ENCODE measurements at places on chromosomes 6 and 20.

- DNase-seq: no peak
Observed at GRCh38 chr6:5540370-5540769, 279.1 kb downstream of the FARS2 start.

- no peak for DNase-seq
Observed at GRCh38 chr6:88268508-88268907, 102.4 kb upstream of the CNR1 start.

DNA sequence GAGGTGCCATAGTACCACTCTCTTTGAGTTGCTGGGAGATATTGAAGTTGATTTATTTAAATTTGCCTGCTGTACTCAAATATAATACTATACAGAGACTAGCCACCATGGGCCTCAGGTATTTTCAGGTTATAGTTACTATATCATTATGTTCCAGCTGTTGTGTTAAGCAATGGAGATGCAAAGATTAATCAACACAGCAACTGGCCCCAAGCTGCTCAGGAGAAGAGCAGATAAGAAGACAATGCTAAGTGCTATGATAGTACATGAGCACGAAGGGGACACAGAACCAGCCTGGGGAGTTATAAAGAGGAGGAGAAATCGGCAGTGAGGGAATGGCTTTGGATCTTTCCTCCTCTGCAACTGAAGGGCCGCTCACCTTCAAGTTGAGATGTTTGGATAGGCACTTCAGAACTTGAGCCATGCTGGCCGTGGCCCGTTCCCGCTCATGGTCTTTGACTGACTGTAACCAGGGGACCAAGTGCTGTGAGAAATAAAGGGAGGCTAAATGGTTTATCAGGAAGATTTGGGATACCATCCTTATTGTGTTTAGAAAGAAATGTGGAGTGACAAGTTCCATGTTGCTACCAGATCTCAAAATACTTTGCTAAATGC, 24.3 kb upstream of the RPN2 start:
- no peak for DNase-seq

DNA sequence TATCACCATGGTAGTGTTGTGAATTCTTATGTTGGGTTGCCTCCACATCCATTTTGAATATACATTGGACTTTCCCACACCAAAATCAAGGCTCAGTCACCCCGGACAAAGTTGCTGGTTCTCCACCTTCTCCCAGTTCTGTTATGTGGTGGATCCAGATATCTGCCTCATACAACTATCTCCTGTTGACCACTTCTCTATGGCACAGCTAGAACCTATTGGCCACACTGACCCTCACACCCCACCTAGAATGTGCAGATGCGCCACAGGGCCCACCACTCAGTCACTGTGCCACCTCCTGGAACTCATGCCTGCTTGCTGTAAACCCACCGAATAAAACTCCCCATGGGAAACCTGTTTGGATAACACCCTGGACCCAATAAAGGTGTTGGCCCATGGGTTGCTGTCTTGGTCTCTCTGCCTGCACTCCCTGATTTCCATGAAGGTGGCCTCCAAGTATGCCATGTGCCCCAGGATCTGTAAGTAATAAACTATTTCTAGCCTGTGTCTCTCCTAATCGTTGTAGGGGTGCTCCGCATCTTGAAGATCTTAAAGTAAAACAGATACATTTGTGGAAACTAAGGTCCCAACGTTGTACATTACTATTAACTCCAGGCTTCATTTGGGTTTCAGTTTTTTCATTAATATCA, 7.2 kb upstream of the NQO2 start:
- no peak for DNase-seq

GRCh38 chr6:24796616-24797290, 2.0 kb downstream of the ARMH2 start:
- DNase-seq: no peak

DNA sequence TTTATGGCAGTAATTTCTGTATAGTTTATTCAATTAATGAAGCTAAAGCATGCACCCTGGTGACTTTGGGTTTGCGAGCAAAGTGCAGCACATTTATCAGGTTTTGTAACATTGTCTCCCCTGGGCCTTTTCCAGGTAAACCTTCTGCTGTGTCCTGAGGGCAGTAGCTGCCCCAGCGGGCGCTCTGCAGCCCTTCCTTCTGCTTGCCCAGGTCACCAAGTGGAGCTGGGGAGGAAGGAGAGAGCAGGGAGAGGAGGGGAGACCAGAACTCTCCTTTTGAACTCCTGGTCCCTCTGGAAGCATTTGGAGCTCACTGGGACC, 145.6 kb downstream of the DLL1 start:
- no peak for DNase-seq

DNA sequence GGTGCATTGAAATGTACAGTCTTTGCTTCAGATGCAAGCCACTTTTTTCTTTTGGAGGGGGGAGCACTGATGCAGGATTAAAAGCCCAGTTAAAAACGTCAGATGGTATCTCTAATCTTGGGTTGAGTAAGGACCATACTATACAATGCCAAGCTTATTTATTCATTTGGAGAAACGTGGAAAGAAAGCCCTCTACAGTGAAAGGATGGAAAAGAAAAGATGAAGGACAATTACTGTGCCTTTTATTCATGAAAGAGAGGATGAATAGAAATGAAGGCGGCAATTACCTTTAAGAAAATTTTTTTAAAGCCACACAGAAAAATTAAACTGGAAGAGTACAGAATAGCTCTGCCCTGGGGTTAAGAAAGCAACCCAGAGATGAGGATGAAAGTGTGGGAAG, 2.7 kb downstream of the B3GAT2 start:
- DNase-seq: no peak

DNA sequence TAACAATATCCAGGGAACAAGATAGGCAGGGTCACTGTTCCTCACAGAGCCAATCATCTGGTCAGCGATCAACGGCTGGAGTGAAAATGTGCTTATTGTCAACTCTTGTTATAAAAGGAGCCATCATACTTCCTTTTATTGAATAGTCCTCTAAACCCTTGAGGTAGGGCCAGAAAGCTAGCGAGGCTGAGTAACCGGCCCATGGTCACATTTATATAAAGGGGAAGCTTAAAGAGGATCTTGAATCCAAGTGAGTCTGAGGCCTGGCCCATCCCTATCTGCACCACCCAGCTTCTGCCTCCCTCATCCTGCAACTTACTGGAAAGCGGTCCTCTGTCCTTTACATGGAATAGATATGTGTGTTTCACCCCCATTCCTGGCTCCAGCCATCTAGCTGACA, 9.5 kb downstream of the PHACTR3 start:
- no peak for DNase-seq

DNA sequence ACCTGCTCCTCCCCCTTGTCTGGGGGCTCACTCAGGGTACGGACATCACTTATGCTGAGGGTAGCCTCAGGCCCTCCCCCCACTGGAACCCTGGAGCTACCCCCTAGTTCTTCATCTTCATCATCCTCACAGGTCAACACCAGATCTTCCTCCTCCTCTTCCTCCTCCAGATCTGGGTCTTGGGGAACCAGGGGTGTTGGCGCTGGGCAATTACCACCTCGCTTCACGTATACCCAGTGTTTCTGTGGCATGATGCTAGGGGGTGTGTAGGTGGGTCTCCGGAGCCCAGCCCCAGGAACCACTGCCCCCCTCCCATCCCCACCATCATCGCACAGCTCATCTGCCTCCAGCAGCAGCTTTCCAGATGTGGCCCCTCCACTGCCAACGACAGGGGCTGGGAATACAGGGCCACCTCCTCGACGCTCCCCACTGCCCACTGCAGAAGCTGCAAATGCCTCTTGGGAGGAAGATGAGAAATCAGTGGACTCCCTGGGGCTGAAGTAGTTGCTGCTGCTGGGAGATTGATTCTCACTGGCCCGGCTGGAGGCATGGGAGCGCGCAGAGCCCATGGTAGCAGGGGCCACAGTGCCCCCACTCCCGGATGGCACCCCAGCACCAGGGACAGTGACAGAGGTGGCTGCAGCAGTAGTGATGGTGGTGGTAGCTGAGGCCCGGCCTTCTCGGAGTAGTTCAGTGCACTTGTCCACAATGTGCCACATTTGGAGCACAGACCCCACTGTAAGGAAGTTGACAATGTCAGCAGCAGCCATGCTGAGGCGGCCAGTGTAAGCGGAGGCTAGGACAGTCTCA, 1.5 kb downstream of the ZBTB22 start:
- DNase-seq: peak; percentile 19

- DNase-seq: no peak
Observed at GRCh38 chr6:34386316-34387137, 5.9 kb downstream of the NUDT3 start.

DNA sequence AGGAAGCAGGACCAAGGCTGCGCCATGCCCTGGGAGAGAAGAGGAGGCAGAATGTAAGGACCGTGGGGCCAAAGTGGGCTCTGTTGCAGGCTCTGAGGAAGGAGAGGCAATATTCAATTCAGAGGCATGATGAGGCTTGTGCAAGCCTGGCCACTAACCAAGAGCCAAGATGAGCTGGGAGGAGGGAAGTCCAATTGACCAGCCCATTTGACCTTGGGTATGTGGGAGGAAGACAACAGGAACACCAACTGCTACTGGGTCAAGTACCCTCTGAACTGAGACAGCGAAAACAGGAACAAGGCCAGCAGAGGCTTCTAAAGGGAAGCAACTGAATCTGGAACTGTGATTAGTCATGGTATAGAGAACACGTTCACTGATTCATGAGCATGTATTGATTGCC, 779.6 kb downstream of the MAFB start:
- no peak for DNase-seq

GRCh38 chr6:12232339-12232738, 57.8 kb upstream of the EDN1 start:
- no peak for DNase-seq

DNA sequence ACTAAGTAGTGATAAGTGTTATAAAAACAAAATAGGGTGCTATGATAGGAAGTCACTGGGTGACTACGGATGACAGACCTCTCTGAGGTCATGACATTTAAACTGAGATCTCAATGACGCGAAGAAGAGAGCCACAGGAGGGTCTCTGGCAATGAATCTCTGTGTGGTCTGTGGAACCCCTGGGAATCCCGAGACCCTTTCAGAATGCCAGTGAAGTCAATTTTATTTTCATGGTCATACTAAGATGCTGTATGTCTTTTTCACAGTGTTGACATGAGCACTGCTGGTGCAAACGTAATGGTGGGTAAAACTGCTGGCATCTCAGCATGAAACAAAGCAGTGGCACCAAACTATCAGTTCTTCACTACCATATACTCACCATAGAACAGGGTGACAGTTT, 155.0 kb downstream of the GJA10 start:
- DNase-seq: no peak

- DNase-seq: no peak
Observed at GRCh38 chr20:37364927-37365272, 19.0 kb downstream of the SRC start.
